ENCODE measurements at places on chromosomes 3 and 15. TPM values are rescaled to one million over a fixed set of nuclear protein-coding genes. Genes with fewer than 3 reads are reported as not detected.

SEMA3B gene
- 20.6 TPM for total RNA-seq

GRCh38 chr15:62545467-62546227, 380.6 kb upstream of the C2CD4B start:
- peak; percentile 48 for DNase-seq

MEF2A gene
- 160 TPM for total RNA-seq

GRCh38 chr3:184229394-184230080, at the start of gene VWA5B2:
Gene VWA5B2, plus strand, starts transcription at chr3:184229585. Its CDS starts 944 bp downstream, at chr3:184230529.
- peak; percentile 77 for DNase-seq

DNA sequence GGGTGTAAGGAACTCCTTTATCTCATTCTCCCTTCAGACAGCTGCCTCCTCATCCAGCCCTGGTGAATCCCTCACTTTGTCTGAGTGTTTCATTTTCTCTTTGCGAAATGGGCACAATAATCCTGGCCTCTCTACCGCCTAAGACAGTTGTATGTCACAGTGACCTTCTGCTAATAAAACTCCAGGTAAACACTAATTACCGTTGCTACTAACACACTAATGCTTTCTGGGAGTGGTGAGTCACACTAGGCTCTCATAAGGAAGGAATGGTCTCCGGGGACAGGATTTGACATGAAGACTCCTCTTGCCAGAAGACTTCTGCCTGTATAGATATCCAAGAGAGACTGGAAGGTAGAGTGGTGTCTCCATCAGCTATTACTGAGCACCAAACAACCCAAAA, 71.7 kb upstream of the SNRK start:
- DNase-seq: no peak

UPK1B gene
- 0.77 TPM for total RNA-seq

DNA sequence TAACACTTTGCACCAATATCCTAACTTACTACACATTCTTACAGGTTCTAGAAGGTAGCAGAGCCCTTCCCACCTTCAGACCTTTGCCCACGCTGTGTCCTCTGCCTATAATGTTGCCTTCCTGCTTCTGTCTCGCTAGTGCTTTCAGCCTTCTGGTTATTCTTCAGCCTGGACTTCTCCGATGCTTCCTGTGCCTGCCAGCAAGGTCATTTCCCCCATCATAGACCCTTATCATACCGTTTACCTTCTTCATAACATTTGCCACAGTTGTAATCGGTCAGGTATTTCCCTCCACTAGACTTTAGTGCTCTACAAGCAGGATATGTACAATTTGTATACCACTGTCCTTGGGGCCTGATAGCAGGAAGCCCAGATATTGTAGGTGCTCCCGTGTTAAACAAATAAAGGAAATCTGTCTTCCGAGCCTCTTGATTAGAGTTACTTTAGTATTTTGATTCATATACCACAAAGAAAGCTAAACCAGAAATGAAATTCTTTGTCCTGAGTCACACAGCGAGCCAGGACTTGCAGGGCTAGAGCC, 35.8 kb upstream of the CMTM7 start:
- DNase-seq: no peak

DNA sequence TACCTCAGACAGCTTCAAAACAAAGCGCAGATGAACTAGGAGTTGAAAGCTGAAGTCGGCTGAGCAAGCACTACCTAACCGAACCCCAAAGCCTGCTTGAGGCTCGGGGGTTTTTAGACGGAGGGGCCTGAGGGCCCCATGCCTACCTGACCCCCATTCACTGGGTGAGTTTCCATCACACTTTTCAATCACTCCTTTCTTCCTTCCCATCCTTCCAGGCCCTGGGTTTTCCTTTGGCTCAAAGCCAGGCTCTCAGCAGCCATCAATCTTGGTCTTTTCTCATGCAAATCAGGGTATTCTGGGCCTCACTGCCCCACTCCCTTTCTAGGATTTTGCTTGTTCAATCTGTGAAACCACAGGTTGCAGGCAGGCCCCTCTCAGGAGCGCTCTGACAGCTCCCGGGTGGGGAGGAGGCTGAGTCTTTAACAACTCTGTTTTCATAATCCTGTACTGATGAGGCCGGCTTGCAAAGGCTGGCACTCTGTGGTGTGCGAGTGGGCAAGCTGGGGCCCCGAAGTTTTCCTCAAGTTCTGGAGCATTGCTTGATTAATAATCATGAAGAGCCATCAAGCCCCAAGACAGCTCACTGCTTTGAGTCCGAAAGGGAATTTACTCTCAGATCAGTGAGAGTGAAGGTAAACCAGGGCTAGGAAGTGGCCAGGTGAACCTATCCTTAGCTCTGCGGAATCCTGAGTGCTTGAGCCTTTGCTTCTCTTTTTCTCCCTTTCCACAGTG, 97.6 kb downstream of the FRMD4B start:
- no peak for DNase-seq

DNA sequence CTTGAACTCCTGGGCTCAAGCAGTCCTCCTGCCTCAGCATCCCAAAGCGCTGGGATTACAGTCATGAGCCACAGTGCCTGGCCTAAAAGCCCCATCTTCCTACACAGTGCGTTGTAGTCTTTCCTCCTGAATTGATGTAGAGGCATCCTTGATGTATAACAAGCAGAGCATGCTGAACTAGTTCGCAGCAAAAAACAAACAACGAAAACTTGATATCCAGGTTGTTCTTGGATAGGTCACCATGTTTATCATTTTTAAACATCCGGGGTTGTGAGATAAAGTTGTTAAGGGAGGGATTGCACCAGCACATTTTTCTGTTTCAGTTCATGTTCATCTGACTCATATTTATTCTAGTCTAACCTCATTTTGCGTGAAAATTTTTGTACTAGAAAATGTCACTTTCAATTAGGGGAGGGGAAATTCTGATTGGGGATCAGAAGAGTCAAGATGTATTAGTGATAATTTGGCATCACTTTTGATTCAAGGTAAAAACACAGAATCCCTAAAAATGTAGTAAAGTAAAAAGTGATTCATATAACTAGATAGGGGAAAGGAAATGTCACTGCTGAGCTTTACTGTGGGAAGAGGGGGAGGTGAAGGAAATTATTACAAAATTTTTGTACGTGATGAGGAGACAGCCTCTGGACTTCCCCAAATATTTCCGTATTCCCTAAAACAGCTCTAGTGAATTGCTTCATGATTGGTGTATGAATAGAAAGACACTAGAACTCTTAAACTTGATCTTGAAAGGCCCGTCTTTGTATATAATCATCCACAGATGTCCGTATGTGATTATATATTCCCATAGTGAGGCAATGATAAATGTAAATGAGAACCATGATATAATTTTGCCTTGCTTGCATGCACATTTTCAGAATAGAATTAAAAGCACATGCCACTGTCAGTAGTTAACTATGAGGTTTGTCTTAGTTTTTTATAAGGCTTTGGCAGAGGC, 22.9 kb downstream of the RAB8B start:
- DNase-seq: no peak

PLCH1 gene
- total RNA-seq: 0.50 TPM

GRCh38 chr3:108472001-108472591, 38.3 kb downstream of the MYH15 start:
- no peak for DNase-seq

ITPR1 gene
- total RNA-seq: 16.6 TPM

MELTF gene
- 3.6 TPM for total RNA-seq

DNA sequence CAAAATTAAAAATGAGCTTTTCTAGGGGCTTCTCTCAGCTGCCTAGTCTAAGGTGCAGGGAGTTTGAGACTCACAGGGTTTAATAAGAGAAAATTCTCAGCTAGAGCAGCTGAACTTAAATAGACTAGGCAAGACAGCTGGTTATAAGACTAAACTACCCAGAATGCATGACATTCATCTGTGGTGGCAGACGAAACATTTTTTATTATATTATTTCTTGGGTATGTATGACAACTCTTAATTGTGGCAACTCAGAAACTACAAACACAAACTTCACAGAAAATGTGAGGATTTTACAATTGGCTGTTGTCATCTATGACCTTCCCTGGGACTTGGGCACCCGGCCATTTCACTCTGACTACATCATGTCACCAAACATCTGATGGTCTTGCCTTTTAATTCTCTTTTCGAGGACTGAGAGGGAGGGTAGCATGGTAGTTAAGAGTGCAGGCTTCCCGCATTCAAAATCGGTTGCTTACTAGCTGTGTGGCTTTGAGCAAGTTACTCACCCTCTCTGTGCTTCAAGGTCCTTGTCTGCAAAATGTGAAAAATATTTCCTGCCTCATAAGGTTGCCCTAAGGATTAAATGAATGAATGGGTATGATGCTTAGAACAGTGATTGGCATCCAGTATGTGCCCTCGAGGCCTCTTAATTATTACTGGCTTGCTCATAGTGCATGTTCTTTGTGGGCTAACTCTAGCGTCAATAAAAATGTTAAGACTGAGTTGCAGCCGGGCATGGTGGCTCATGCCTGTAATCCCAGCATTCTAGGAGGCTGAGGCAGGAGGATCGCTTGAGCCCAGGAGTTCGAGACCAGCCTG, 984 bp downstream of the CCR5 start:
- no peak for DNase-seq

DNA sequence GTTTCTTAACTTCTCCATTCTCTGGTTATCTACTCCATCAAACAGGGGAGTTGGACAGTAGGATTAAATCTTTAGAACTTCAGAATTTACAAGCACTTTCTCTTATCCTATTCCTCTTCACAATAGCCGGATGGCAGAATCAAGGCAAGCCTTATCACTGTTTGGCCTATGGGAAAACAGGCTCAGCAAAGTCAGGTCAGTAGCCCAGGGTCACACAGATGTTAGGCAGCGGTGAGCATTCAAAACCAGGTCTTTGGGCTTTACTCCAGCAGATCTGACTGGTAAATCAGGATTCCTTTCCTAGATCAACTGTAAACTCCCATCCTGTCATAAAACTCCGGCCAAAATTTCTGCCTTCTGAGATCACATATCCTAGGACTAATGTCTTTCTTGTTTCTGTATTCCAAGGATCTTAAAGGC, 258.4 kb downstream of the OPA1 start:
- DNase-seq: no peak

DNA sequence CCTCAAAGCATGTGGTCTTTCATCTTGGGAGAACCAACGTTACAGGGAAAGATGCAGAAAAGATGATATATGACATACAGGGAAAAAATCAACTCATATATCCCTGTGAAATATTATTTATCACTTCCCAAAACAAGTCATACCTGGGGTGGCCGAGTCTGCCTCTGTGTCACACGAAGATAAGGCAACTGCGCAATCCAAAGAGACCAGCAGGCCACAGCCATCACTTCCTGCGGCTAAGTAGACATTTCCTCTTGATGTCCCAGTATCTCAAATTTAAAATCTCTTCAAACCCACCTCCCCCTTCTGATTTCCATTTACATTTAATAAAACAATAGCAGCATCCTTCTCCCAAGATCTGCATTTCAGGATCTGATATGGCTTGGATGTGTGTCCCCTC, 71.5 kb downstream of the IGF2BP2 start:
- DNase-seq: no peak

- DNase-seq: peak; percentile 57
Observed at GRCh38 chr3:36700537-36701248, 63.7 kb downstream of the DCLK3 start.

SENP7 gene
- 12.2 TPM for total RNA-seq

Data from left ventricle myocardium superior (tissue), 1 donor.